Vagina (tissue), 2 donors: ENCODE measurements at places on chromosomes 16 and 17.

DNA sequence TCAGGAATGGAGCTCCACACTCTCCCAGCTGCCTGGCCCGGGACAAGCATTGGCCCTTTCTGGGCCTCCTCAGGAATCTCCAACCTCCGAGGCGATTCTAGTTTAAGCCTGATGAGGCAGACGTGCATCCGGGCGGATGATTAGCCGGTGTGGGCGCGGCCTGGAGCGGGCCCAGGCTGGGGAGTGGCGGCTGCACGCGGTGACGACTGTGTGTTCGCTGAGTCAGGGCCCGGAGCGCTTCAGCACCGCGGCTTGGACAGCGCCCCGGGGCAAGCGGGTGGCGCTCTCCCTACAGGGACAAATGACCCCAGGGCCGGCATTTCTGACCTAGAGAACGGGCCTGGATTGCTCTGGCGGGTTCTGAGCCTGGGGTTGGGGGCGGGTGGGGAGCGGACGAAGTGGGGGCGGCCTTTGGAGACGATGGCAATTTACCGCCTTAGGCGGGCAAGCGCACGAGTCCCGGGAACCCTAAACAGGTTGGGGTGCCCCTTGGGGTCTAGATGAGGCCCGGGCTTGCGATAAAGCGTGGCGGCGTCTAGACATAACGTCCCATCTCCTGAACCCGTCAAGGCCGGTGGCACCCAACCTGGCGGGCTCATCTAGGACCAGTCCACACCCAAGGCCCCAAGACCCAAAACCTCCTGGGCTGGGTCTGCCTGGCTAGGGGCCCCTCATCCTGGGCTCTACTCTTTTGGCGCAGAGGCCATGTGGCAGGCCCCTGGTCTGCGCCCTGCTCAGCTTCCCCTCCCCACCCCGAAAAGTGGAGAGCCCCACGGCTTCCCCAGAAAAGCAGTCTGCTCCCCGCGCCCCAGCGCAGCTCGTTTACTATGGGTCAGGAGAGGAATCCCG, 22.3 kb upstream of the ZNHIT3 start:
- DNase-seq, result no peak

GRCh38 chr17:47810200-47810821, 11.3 kb downstream of the OSBPL7 start:
- no peak for DNase-seq

- no peak for DNase-seq
Measured at GRCh38 chr16:74667255-74667700, 601 bp upstream of the RFWD3 start.

DNA sequence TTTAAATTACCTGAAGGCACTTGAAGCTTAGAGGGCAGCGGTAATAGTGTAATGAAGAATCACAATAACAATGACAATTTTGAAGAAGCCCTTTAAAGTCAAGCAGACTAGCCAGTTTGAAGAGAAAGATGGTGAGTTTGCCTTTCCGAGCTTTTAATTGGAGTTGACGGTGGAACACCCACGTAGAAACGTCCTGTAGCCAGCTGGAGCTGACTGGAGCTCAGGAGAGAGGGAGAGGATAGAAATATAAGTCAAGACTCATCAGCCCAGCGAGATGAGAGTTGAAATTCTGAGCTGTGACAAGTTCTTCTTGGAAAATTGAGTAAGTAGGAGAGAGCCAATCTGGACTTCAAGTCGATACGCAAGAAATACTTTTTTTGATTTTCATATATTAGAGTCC, 91.7 kb upstream of the CACNG3 start:
- no peak for DNase-seq

DNA sequence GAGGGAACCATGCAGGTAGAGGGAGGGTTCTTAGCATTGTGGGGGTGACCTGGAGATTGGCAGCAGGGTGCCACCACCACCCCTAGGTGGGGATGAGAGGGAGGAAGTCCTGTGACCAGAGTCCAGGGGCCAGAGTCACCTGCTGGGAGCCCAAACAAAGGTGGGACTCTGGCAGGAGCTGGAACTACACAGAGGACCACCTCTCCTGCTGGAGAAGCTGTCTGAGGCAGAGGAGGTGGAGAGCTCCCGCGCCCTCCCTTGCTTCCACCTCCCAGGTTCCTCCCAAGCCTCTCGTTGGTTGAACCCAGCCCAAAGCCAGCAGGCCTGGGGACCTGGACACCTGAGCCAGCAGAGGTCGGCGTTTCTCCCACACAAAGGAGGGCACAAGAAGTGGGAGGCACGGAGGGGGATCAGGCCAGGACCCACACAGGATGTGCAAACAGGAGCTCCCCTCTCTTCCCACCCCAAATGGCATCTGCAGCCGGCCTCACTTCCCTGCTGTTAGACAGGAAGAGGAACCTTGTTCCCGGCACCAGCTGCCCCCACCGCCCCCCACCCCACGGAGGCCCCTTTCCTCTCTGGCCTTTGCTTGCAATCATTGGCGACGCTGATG, 154.6 kb downstream of the SEC14L1 start:
- no peak for DNase-seq

- DNase-seq, result no peak
Measured at GRCh38 chr17:3005696-3006095, 57.7 kb downstream of the OR1D5 start.

- DNase-seq, result no peak
Measured at GRCh38 chr17:81701288-81702071, 1.7 kb upstream of the MRPL12 start.

DNA sequence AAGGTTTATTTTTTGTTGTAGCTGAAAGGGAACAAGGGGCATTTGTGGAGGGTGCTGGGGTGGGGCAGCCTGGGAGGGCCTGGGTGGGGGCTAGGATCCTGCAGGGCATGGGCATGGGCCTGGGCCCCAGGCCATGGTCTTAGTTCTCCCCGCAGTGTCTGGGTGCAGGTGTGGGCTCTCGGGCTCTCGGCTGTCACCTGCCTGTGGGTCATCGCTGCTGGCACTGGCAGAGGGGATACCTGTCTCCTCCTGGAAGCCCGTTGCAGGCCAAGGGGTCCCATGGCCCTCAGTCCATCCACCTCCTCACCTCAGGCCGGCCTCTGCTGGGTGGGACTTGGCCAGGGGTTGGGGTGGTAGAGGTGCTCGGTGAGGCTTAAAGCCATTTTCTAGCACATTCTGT, 30.3 kb downstream of the TSC2 start:
- DNase-seq, result no peak

- DNase-seq, result no peak
Measured at GRCh38 chr17:3447625-3448024, 14.0 kb upstream of the OR1E2 start.

- no peak for DNase-seq
Measured at GRCh38 chr17:76972046-76972641, 103.9 kb downstream of the MGAT5B start.

DNA sequence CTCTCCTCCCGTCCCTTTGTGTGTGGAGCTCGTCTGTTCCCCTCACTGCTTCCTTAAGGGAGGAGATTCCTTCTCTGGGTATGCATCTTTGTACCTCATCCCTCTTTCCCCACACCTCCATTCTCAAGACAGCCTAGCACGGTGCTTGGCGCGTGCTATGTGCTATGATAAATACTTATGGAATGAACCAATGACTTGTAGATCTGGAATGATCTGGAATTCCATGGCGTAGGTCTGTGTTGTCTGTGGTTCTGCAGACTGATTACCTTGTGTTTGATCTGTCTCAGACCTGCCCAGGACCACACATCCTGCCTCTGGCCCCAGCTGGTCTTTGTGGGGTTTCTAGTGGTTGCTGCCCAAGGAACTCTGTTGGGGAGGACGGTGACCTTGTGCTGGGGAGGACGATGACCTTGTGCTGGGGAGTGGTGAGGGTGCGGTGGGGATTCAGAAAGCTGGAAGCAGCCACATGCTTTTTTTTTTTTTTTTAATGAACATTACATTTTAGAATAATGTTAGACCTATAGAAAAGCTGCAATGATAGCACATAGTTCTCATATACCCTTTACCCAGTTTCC, 33.5 kb upstream of the ETV4 start:
- no peak for DNase-seq

DNA sequence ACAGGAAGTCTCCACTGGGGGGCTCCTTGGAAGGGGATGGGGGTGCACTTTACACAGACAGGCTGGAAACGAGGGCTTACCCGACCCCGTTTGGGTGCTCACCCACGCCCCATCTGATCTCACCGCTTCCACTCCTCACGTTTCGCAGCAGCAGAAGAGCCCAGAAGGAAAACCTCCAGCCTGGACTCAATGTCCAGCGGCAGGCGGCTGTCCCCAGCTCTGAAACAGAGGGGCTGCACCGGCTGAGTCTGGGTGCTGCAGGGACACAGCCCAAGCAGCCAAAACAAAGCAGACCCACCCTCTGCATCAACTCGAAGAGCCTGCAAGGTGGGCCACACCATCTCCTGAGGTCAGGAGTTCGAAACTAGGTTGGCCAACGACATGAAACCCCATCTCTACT, 3.9 kb downstream of the MEAK7 start:
- DNase-seq, result no peak

GRCh38 chr17:61404913-61405685, 5.5 kb downstream of the TBX2 start:
- DNase-seq, result no peak

- no peak for DNase-seq
Measured at GRCh38 chr17:38730526-38731379, 612 bp downstream of the CISD3 start.

GRCh38 chr16:86452451-86452850, 57.9 kb upstream of the FOXF1 start:
- DNase-seq, result no peak

DNA sequence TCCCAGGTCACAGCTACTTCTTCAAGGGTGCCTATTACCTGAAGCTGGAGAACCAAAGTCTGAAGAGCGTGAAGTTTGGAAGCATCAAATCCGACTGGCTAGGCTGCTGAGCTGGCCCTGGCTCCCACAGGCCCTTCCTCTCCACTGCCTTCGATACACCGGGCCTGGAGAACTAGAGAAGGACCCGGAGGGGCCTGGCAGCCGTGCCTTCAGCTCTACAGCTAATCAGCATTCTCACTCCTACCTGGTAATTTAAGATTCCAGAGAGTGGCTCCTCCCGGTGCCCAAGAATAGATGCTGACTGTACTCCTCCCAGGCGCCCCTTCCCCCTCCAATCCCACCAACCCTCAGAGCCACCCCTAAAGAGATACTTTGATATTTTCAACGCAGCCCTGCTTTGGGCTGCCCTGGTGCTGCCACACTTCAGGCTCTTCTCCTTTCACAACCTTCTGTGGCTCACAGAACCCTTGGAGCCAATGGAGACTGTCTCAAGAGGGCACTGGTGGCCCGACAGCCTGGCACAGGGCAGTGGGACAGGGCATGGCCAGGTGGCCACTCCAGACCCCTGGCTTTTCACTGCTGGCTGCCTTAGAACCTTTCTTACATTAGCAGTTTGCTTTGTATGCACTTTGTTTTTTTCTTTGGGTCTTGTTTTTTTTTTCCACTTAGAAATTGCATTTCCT, 3.4 kb upstream of the LPCAT2 start:
- no peak for DNase-seq

DNA sequence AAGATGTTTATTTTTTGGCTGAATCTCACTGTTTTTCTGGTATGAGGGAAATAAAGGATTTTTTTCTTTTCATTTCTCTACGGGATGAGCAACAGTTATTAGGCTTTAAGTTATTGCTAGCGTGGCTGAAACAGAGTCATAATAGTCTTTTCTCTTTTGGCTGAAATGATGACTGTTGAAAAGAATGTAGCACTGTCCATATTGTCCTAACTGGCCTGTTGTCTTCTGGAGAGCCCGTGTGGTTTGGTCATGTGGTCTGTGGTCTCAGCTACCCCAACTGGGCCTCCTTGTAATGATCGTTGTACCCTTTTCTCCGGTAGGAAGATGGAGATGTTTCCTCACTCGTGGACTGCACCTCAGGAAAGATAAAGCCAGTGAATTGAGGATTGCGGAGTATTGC, 36.6 kb downstream of the EPN2 start:
- no peak for DNase-seq

GRCh38 chr16:55922662-55923061, 47.5 kb upstream of the CES5A start:
- no peak for DNase-seq

DNA sequence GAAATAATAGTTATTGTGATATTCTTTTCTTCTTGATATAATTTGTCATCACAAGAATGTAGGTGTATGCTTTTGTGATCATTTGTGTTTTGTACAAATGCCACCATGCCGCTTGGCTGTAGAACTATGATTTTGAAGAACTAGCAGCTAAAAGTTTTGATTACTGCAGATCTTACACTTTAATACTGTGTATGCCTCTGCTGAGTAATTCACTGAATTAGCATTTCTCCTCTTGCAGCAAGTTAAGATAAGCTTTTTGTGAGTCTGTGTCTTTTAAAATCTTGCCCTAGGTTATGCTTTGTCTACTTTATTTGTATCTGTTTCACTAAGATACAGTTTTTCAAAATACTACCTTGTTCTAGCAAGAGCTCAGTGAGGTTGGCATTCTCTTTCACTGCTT, 326.5 kb upstream of the TBX2 start:
- no peak for DNase-seq

GRCh38 chr17:38663964-38664644, 10.7 kb downstream of the EPOP start:
- DNase-seq, result no peak

DNA sequence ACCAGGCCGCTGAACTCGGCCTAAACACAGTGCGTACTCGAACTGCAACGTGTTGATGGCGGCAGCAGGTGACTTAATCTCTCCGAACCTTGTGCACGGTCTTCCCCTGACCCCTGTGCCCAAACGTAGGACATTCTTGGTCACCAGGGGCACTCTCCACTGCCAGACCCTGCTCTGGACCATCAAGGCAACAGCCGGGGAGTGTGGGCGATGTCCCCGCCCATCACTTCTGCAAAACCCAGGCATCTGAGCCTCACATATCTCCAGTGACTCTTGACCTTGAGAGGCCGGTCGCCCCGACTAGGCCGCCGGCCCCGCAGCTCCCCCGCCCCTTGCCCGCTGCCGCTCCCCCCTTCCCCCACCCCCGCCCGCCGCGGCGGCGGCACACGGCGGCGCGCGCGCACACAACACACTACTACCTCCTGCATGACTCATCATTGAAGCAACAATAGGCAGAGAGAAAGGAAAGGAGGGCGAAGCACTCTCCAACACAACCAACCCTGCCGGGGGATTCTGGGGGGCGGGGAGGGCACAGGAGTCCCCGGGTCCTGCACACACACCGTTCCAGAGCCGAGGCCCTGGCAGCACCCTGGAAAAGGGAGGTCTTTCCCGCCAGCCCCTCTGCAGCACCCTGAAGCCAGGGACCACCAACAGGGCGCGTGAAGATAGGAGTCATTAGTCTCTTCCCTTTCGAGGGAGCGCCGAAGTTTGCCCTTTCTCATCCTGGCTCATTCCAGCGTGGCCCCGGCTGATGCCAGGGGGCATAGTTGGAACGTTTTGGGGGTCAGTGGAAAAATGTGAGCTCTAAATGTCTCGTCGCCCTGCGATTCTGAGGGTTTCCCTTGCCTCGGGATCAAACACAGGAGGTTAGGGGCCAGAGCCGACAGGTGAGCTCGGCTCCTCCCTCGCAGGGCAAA, 1.9 kb downstream of the MNT start:
- no peak for DNase-seq

DNA sequence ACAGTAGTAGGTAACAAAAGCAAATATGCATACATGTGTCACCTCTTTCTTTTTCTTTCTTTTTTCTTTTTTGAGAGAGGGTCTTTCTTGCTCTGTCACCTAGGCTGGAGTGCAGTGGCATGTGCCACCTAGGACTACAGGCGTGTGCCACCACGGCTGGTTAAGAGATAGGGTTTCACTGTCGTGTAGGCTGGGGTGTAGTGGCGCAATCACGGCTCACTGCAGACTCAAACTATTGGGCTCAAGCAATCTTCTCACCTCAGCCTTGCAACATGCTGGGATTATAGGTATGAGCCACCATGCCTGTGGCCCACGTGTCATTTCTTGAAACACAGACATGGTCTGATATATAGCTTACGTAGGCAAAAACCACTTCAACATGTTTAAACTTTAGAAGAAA, 397.7 kb upstream of the PMFBP1 start:
- DNase-seq, result no peak
